ENCODE measurements at places on chromosomes 1 and 21.

DNA sequence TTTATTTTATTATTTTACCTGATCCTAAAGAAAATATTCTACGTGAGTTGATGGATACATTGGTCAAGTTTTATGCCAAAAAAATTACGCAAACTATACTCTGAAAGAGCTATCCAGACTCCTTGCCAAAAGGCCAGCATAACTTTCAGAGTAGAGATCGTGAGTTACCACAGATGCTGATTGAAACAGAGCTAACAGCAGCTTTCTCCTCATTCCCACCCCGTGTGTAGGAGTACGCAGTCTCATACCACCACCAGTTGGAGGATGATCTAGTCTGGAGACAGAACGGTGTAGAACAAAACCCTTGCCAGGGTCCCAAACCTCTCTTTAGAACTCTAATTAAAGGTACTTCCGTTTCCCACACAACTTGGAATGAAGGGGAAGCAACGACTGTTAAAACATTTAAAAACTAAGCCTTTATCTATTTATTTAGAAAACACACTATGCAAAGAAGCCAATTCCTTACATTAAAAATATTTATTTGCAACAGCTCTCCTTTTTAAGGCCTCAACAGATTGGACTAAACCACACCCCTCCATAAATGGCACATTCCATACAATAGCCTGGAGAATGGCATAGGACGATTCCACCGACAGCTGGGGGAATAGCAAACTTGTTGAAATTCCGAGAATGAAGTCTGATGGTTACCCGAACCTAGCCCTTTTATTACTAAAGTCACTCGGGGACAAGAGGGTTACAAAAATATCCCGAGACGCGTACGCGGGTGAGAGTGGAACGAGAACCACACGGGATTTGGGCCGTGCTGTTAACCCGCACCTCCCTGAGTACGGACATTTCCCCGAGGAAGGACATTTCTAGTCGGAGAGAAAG, 1.4 kb downstream of the NUCKS1 start:
- peak; percentile 27 for DNase-seq

DNA sequence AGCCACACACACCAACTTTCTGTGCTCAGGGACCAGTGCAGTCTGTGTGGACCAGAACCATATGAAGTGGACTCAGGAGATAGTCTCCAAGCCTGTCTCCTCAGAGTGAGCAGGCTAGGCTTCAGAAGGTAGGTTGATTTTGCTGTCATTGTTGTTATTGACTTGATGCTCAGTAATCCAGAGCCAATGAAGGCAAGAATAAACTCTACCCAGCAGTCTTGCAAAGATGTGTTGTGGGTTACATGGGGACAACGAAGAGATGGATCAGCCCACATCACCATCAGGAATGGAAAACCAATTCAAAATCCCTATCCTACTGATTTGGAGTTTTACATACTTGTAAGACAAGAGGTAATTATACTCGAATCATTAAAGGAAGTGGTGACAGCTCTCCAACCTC, 37.4 kb downstream of the PHC2 start:
- no peak for DNase-seq

DNA sequence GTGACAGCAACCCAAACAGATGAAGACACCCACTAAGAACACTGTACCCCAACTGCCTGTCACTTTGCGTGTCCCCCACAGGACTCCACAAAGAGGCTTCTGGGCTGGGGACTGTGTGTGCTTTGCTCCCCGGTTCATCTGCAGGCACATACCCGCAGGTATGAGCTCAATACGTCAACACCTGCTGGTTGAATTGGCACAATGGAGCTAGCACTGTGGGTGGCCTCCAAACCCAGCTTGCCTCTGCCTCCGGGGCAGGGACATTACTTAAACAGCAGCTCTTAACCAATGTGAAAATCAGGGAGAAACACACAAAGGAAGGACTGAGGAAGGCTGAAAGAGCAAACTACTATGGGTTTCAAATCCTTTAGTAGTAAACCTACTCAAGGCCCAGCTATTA, 140.2 kb upstream of the TIAM1 start:
- DNase-seq, result no peak

DNA sequence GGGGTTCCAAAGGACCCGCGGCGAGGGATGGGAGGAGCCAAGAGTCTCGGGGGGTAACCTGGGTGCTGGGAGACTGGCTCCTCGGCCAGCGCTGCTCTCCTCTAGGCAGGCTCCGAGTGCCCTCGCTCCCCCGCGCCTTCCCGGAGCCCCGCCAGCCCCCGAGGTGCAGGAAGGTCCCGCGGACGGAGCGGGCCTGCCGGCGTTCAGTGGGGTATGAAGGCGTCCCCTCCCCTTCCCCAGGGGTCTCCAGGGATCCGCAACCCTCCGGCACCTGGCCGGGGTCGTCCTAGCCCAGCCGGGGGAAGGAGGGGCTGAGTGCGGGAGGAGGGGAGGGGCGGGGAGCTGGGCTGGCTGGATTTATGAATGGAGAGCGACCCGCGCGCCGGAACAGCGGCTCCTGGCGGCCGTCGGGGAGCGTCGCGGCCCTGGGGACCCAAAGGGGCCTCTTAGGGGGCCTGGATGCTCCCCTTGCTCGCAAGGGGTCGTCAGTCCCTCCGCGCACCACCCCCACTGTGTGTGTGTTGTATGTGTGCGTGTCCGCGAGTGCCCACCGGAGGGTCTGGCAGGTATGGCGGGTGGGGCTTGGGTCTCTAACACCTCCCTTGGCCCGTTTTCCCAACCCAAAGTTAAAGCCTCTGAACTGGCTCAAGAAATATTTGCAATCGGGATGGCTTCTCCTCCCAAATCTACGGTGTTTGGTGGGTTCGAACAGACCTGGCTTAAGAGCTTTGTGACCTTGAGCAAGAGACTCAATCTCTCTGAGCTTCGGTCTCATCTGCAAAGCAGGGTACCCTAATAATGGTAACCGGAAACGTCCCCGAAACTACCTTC, 642 bp downstream of the HCRTR1 start:
- DNase-seq, result no peak

DNA sequence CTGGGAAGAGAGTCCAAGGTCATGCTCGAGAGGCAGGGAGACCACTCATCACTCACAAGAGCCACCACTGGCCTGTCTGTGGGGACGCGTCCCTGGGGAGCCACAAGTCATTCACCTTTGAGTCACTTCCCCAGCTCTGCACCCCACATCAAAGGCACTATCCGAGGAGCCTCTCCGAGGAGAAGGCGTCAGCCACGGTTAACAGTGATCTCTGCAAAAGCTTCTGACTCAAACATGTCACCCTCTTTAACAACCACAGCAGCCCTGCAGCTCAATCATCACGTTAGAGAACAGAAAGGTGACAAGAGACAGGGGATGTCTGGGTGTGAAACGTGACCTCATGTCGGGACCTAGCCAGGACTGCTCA, 9.0 kb downstream of the LRRC47 start:
- DNase-seq, result no peak

DNA sequence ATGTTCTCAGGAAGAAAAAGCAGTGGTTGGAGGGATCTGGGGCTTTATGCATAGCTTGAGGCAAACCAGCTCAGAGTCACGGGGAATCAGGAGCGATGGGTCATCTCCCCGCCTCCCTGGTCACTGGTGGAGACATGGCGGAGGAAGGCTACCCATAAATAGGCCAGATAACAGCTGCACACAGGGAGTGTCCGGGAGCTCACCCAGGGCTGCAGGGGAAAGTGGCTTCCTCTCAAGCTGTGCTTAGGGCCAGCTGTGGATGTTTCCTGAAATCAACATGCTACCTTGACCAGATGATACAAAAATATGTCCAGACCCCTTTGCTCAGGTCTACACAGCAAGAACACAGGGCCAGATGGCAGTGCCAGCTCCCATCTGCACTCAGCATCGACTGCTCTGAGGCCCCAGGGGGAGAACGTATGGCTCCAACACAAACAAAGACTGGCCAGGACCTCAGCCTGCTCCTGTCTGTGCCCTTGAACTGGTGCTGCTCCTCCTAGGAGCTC, 27.1 kb upstream of the RERE start:
- DNase-seq, result no peak

GRCh38 chr1:219539645-219540254, 73.2 kb downstream of the ZC3H11B start:
- DNase-seq, result no peak

GRCh38 chr1:216788671-216789070, 65.4 kb upstream of the ESRRG start:
- DNase-seq, result no peak

DNA sequence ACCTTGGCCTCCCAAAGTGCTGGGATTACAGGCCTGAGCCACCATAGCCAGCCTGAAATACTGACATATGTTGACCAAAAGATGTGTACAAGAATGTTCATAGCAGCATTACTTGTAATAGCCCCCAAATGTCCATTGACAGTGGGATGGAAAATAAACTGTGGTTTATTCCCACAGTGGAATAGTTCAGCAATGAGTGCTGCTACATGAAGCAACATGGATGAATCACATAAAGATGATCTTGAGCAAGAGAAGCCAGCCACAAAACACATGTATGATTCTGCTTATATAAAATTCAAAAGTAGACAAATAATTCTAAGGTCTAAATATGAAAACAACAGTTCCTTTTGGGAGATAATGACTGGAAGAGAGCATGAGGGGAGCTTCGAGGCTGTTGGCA, 9.1 kb upstream of the CREG1 start:
- no peak for DNase-seq

- DNase-seq, result no peak
Measured at GRCh38 chr1:71599306-71599705, 518.5 kb upstream of the ZRANB2 start.

- no peak for DNase-seq
Measured at GRCh38 chr1:72324451-72324850, 42.1 kb upstream of the NEGR1 start.

- DNase-seq, result no peak
Measured at GRCh38 chr1:231814521-231814920, 187.9 kb downstream of the DISC1 start.

DNA sequence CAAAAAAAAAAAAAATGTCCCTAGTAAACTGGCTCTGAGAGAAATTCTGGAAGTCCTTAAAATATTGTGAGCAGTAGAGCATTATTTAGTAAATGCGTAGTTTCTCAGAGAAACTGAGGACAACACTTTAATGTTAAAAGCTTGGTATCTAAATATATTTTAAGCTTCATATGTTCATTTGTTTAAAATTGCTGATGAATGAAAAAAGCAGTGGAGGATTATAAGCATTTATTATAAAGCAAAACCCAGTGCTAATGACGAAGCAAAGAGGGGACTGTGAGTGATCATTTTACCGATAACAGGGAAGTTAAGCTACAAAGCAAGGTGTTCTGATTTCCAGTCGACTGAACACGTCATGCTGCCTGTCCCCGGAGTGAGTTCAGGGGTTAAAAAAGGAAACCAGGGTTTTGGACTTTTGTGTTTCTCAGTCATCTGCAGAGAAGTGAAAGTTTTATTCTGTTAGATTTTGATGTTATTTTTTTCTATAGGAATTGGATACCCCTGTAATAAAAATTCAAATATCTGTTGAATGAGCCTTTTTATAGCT, 64.5 kb upstream of the SCCPDH start:
- DNase-seq, result no peak

DNA sequence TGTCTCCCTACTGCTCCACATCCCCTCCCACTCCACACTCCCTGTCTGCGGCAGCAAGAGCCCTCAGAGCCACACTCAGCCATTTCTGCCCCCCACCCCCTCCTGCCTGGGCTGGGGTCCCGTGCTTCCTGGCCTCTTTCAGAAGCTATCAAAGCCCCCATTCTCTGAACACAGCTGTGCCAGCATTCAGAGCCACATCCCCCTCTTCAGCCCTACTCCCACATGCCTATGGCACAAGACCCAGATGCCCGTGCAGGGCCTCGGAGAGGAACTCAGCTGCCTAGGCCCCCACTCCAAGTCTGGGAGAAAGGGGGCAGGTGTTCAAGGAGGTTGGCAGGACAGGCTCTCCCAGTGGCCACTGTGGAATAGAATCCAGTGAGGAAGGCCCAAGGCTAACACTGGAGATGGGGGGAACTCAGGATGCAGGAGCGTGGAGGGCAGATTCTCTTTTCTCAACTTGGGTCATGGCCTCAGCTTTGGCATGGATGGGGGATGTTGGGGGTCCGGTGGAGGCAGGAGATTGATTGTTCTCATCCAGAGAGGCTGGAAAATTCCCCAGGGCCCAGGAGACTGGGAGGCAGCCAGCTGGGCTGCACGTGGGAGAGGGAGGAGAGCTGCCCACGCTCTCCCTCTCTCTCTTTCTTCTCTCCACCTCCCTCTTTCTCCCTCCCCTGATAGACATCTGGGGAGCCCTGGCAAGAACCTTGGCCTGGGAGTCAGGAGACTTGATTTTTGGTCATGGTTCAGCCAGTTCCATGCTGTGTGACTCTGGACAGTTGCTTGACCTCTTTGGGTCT, 3.5 kb upstream of the BCAN start:
- no peak for DNase-seq

DNA sequence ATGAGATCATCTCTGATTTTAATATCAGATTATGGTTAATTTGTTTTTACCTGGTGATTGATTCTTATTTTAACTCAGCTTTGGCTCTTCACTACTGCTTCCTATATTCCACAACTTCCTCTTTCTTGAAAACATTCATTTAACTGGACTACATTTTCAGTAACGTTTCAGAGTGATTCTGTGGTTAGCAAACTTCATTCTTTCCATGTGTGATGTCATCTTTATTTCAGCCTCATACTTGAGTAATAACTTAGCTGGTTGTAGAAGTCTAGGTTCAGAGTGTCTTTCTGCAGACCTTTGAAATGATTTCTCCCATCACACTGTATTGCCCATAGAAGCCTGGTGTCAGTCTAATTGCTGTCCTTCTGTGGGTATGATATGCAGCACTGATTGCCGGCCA, 36.0 kb upstream of the SLC35F3 start:
- no peak for DNase-seq

DNA sequence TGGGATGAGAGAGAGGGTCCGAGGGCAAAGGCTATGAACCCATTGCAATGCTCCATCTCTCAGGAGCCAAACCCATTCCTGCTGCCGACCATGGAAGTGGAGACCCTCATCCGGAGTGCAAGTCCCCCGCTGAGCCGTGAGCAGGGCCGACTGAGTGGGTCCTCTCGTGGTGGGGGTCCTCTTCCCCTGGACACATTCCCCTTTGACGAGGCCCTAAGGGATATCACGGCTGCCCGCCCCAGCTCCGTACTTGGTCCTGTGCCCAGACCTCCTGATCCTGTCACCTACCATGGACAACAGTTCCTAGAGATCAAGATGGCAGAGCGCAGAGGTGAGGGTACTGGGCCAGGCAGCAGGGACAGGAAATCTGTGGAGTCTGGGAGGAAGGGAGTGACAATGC, 11.0 kb downstream of the HYI start:
- no peak for DNase-seq

DNA sequence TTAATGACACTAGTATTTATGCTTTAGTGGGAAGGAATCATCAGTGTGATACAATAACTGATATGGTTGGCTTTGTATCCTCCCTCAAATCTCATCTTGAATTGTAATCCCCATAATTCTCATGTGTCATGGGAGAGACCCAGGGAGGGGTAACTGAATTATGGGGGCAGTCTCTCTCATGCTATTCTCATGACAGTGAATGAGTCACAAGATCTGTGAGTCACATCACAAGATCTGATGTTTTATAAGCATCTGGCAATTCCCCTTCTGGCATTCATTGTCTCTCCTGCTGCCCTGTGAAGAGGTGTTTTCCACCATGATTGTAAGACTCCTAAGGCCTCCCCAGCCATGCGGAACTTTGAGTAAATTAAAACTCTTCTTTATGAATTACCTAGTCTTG, 1760.3 kb downstream of the NCAM2 start:
- no peak for DNase-seq

Data from NCI-H2029 treated with DMSO at 0.1 percent for 48 hours (cell line).